ENCODE measurements at places on chromosomes 1 and 21.
A peak's percentile ranks its signal among the peaks of the same experiment; 100 is the strongest.

- DNase-seq: no peak
Measured at GRCh38 chr1:201731592-201731991, 97.4 kb upstream of the IPO9 start.

DNA sequence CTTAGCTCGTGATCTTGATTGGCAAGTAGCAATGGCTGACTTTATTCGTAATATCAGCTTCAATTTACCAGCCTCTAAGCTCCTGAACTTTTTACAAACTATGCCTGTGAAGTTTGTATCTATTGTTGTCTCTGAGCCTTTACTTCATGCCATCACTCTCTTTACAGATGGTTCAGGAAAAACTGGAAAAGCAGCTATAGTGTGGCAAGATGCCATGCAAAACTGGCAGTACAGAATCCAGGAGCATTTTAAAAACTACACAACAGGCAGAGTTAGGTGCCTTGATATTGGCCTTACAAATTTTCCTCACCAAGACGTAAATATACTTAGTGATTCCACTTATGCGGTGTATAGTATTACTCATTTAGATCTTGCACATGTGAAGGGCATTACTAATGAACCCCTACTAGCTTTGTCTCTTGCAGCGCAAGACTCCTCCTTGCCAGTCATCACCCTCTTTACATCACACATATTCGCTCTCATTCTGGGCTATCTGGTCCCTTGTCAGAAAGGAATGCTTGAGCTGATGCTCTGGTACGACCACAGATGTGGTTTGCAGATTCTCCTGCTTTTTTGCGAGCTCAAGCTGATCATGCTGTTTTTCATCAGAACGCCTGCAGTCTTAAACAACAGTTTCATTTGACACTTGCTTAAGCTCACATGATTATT, 36.3 kb downstream of the CLCA1 start:
- DNase-seq: no peak

DNA sequence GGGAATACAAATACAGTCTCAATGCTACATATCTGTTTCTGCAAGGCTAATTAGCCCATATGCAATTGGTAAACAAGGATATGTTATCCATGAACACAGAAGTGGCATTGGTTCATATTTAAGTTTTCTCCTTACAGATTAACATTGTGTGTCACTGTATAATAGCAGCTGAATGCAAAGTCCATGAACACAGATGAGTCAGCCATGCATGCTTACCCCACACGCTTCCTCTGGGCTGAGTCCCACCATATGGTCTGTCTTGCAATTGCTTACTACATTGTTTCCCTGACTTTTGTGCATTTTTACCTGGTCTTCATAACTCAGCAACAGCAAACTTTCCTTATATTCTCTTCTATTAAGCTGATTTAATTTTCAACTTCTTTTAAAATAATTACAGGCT, 41.5 kb upstream of the TSNAX start:
- no peak for DNase-seq

DNA sequence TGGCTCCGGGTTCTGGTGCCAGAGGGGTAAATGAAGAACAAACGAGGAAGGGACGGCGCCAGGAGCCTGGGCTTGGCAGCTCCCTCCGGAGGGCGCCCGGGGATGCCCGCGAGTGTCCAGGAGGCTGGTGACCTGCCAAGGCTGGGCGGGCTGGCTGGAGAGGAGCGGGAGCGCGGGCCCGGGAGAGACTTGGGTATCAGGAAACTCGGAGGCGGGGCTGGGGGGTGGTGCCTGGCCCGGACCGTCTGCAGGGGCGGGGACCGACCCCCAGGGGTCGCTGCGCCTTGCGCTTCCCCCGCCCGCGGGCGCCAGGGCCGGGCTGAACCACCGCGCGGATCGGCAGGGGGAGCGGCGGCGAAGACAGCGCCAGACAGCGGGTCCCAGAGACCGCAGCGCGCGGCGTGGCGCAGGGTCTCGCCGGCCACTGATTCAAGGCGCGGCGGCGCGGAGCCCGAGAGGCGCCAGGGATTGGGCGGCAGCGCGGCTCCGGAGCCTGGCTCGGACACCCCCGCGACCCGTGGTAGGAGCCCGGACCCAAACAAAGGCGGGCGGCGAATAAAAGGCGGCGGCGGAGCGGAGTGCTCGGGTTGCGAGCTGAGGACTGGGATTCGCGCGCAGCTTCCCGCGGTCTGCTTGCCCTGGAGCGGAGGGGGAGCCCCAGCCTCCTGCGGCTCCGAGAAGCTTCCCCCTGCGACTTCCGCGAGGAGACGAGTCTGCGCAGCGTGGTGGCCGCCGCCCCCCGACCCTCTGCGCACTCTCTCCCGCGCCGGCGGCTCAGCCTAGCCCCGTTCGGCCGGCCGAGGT, at the start of gene DISP3:
Gene DISP3 (plus strand): TSS at position 585 of the 804 bp plus-strand sequence. CDS start 21,838 bp downstream, outside the sequence.
- DNase-seq: peak; percentile 60

DNA sequence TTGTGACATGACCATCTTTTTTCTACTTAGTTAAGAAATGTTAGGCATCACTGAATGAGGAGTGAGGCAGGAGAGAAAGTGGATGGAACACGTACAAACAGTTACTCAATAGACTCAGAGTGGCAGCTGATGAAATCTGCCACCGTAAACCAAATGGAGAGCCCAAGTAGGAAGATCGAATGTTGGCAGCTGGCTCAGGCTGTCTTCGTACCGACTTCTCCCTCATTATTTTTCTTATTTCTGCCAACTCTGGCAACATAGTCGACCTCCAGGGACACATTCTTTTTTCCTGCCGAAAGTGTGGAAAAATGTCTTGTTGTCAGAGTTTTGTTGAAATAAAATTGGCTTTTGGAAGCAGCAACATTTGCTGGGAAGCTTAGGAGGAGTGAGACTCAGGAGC, 143.3 kb downstream of the GREM2 start:
- no peak for DNase-seq

DNA sequence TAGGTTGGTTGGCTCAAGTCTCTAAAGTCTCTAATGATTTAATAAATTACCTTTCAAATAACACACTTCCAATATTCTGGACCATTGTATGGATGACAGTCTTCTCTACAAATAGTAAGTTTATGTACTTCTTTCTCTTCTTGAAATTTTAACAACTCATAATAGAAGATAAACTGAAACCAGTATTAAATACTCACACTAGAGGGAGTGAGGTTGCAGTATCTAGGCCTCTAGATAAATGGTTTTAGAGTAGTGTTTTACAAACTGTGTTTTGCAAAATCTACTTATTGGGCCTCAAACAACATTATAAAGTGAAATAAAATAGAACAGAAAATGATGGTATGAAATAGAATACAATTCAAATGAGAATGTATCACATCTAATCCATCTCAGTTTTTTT, 479.9 kb upstream of the BRINP3 start:
- no peak for DNase-seq

DNA sequence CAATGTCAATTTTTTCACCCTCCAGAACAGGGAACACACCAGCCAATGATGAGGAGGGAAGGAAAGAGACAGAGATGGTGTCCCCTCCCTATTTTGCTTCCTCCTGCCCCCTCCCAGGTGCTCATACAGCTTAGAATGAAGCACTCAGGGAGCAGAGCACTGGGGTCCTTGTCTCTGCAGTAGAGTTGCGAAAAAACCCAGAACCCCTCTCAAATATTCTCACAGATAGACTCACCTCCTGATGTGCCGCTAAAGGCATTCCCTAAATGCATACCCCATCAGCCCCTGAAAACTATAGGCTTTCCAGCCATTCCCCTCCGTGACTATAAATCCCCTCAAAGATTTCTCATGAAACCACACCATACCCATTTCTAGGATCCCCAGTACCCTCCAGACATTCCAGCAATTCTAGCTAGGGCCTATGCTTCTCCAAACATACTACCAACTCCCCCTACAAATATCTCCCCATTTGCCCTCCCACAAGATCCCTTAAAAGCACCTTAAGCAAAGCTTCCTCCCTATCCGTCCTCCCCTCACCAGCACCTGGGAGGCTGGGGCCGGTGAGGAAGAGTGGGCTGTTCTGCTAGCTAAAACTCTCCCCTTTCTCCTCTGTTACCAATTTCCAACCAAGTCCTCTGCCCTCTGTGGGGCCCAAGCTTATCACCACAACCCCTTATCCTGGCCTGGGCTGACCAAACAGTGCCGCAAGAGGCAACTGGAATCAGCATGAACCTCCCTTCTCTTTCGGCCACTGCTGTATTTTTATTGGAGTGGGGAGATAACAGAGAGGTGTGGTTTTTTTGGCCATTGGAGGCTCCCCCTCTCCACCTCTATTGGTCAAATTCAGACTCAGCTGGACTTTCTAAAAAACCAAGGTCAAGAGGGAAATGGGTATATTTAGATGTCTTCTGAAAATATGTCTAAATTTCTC, 54.7 kb downstream of the RHBG start:
- DNase-seq: no peak

DNA sequence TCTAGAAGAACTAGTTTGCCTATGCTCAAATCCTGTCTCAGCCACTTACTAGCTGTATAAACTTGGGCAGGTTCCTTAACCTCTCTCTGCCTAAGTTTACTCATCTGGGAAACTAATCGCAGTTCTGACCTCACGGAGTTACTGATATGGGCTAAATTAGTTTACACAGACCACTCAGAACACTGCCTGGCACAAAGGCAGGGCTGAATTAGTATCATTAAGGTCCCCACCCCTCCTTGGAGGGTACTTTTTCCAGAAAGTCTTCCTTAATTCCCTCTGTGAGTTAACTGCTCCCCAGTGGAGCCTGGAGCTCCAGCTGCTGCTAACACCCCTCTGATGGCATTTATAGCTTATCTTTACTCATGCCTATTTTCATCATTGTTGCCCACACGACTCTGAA, 40.3 kb downstream of the SSBP3 start:
- DNase-seq: no peak

GRCh38 chr1:159173320-159173719, 1.9 kb downstream of the CADM3 start:
- DNase-seq: no peak

- DNase-seq: no peak
Measured at GRCh38 chr1:58391056-58391455, 155.5 kb downstream of the OMA1 start.

GRCh38 chr1:29762635-29763034, 526.3 kb downstream of the PTPRU start:
- no peak for DNase-seq

- DNase-seq: no peak
Measured at GRCh38 chr21:40158366-40158765, 291.1 kb downstream of the PCP4 start.

DNA sequence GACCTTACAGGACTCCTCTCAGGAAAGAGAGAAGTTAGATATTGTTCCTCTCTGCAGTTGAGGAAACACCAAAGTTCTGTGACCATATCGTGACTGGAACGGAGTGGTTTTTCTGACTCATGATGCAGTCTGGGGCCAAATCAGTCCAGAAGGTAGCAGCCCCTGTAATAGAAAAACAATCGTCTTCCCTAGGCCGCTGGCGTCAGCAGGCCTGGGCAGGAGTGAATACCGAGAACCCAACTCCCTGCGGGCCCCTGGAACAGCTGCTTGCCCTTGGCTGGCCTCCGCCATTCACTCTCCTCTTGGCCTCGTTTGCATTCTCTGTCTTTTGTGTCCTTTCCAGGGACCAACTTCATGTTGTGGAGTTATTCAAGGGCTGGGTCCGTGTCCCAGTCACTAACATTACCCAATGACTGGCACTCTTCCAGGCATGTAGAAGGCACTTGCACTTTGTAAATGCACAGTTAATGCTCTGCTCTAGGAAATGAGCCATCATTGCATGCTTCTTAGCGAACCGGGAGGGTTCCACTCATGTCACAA, 10.9 kb upstream of the CD101 start:
- no peak for DNase-seq

DNA sequence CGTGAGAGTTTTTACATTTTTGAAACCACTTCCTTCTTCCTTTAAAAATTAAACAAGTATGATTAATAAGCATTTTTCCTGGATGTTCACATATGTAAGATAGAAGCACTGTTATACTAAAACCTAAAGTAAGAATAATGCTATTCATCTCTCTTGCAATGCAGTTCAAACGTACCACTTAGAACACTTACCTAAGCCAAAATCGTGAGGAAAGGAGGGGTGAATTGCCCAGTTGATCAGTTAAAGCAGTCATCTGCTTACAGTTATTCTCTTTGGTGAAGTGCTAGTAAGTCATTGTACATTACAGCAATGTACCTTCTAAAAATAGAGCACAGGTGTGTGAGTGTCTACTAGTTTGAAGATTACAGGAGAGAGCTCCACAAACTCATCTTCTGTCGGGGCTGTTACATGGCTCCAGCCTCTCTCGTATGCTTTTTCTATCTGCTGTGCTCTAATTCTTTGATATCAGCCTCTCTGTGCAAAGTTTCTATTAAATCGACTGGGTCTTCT, 3.4 kb downstream of the NCAM2 start:
- DNase-seq: no peak

GRCh38 chr1:90959352-90960206, 62.3 kb downstream of the ZNF644 start:
- DNase-seq: no peak

- DNase-seq: no peak
Measured at GRCh38 chr1:25811384-25812082, 8.2 kb upstream of the MTFR1L start.

DNA sequence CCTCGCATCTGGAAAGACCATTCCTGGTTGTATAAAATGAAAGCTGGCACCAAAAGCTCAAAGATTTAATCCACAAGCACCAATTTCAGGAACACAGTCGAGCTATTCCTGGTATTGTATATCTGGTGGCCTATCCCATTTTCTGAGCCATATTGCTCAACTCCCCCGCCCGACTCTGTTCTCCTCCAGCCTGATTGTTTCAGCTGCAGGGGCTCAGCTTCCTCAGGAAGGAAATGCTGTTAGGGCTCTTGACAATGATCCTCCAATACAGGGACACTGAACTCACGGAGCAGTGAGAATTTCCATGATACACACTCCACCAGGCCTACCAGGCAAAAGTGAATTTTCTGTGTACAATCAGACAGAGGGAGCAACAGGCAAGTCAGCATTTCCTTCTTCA, 16.9 kb upstream of the TDRD10 start:
- DNase-seq: no peak

GRCh38 chr1:30764396-30764795, 6.8 kb upstream of the LAPTM5 start:
- DNase-seq: no peak

DNA sequence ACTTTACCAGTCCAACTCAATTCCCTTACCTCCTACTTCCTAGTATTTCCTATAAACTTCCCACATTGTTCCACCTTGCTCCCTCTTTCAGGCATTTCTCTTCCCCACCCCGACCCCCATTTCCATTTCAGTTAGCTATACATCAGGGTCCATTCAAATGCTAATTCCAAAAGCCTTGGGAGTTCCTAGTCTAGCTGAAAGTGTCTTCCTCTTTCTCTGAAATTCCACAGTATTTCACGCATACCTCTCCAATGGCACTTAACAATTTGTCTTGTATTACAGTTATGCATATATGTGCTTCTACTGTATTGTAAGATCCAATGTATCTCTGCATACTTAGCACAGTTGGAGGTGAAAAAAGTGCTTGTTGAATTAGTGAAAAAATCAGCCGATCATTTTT, 94.9 kb downstream of the ZNF644 start:
- DNase-seq: no peak

Data from CD4-positive, alpha-beta memory T cell (primary cell).